DMS153 (cell line): ENCODE measurements at places on chromosomes 1 and 21.

DNA sequence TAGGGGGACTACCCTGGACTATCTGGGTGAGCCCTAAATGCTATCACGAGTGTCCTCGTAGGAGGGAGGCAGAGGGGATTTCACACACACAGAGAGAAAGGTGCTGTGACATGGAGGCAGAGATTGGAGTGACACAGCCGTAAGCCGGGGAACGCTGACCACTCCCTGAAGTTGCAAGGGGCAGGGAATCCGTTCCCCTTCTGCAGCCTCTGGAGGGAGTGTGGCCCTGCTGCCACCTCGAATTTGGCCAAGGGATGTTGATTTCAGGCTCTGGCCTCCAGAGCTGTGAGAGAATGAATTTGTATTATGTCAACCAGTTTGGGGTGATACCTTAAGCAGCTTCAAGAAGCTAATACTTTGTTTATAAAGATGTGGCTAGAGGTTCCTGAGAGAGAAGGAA lies 137.7 kb downstream of the ACTL8 start:
- no peak for DNase-seq

GRCh38 chr1:44929531-44929930 lies 56.9 kb downstream of the EIF2B3 start:
- no peak for DNase-seq

DNA sequence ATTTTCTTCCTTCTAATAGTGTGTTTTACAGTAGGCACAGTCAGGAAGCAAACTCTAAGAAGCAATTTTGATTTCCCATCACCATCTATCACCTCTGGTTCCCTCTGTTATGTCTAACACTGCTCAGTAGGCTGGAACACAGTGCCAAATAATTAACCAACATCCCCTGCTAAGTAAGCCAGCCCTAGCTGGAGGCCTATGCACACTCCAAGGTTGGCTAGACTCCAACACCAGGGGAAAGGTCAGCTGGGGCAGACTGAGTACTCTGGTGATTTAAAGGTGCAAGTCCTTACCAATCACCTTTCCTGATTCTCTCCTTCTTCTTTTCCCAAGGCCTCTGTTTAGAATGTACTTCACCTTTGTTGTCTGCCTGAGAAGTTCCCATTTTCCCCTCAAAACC lies 46.5 kb upstream of the BEND5 start:
- peak; percentile 75 for DNase-seq

GRCh38 chr1:200438911-200439310 lies 29.1 kb upstream of the ZNF281 start:
- DNase-seq = no peak

DNA sequence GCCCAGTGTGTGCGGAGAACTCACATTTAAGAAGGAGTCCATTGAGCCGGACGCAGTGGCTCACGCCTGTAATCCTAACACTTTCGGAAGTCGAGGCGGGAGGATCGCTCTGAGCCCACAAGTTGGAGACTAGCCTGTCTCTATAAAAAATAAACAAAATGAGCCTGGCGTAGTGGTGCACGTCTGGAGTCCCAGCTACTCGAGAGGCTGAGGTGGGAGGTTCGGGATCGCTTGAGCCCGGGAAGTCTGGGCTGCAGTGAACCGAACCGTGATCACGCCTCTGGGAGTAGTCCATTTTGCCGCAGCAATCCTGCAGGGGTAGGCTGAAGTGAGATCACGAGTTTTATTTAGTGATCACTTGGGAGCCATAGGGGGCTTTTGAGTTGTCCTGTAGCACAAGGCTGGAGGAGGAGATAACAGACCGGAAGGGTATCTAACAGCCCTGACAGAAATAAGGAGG lies 497 bp upstream of the FUCA1 start:
- DNase-seq = no peak

- no peak for DNase-seq
Measured at GRCh38 chr1:168553680-168554553, 10.1 kb upstream of the XCL2 start.

- DNase-seq = no peak
Measured at GRCh38 chr1:236489710-236490377, 33.9 kb upstream of the LGALS8 start.

GRCh38 chr1:17416389-17416788 lies 23.1 kb downstream of the RCC2 start:
- no peak for DNase-seq

DNA sequence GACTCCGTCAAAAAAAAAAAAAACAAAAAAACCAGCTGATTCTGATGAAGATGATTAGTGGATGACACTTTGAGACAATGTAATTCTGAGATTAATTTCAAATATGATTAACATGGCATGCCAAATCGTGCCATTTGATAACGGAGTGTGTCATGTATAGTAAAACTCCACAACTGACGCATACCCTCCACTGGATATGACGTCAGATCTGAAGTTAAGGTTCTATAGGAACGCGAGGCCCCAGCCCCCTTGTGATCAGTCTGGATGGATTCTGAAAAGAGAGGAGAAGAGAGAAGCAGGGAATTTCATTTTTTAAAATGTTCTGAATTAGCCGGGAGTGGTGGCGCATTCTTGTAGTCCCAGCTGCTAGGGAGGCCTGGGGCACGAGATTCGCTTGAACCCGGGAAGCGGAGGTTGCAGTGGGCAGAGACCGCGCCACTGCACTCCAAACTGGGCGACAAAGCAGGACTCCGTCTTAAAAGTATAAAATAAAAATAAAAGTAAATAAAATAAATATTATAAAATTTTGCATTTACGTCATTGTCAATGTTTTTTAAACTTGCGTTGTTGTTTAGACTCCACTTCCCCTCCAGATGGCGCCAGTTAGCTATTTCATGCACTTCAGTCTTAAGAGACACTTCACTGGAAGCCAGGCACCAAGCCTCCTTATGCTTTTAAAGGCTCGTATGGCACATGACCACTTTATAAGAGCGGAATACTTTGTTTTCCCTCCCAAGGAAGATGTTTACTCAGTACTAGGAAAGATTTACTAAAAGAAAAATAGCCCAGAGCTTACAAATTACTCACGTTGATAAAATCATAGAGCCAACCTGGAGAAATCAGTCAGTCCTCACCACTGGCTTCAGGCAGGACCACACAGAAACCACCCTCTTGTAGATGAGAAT lies 65.5 kb downstream of the UBE2U start:
- DNase-seq = peak; percentile 68

GRCh38 chr1:180282401-180283044 lies 52.5 kb downstream of the LHX4 start:
- DNase-seq = no peak

DNA sequence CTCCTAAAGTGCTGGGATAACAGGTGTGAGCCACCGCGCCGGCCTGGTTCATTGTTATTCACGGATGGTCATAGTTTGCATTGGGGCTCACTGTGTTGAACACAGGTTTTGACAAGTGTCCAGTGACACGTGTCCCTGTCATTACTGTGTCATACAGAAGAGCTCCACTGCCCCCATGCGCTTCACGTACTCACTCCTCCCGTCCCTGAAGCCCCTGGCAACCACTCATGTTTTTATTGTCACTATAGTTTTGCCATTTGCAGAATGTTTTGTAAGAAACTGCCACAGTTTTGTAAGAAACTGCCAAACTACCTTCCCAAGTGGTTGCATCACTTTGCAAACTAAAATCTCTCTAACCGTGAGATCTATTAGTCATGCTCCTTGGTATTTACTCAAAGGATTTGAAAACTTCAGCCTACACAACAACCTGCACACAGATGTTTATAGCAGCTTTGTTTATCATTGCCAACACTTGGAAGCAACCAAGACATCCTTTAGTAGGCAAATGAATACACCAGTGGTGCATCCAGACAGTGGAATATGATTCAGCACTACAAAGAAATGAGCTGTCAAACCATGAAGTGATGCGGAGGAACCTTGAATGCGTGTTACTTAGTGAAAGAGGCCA lies 163.2 kb upstream of the COL6A1 start:
- no peak for DNase-seq

GRCh38 chr1:16038620-16038912 lies 5.0 kb upstream of the CLCNKB start:
- DNase-seq = no peak
